ENCODE measurements at places on chromosomes 1 and 21.

- no peak for DNase-seq
Measured at GRCh38 chr1:109636201-109636952, 16.7 kb downstream of the AMPD2 start.

GRCh38 chr1:8314346-8315280 lies 3.3 kb upstream of the SLC45A1 start:
- DNase-seq, result peak; percentile 36

DNA sequence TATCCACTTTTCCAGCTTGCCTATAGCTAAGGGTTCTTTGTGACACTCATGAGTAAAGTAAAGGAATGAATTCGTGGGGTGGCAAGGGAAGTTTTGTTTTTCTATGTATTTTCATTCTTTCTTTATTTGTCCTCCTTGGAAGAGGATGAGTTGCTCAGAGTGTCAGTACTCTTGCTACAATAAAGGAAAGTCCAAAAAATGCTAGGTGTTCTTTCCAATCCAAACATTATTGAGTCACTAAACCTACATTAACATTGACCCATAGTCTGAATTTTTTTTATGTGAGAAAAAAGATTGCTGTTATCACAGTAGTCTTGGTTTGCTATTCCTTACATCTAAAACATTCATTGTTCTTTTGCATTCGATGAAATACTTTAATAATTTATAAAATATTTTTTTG lies 959.9 kb upstream of the ADGRL4 start:
- no peak for DNase-seq

- DNase-seq, result peak; percentile 46
Measured at GRCh38 chr1:17011439-17012307, at the start of gene ATP13A2. Gene ATP13A2, minus strand, starts transcription at chr1:17011928. Its CDS starts 190 bp downstream, at chr1:17011738.

GRCh38 chr21:25970254-25970930 lies 200.2 kb downstream of the APP start:
- no peak for DNase-seq
